ENCODE measurements at places on chromosomes 5 and 9.

DNA sequence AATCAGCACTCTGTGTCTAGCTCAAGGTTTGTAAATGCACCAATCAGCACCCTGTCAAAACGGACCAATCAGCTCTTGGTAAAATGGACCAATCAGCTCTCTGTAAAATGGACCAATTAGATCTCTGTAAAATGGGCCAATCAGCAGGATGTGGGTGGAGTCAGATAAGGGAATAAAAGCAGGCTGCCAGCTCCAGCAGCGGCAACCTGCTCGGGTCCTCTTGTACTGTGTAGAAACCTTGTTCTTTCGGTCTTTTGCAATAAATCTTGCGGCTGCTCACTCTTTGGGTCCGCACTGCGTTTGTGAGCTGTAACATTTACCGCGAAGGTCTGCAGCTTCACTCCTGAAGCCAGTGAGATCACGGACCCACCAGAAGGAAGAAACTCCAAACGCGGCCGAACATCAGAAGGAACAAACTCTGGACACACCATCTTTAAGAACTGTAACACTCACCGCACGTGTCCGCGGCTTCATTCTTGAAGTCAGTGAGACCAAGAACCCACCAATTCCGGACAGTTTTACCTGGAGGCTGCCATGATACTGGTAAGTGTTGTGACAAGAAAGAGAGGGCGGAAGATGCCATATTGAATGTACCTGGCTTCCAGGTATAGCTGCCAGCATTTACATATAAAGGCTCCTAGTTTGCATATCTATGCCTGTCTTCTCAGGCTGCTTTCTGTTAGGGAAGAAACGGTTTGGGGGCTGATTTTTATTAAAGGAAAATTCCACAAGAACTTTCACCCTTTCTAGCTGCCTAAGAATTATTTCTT, 758.5 kb upstream of the CTNND2 start:
- DNase-seq, result no peak

- peak; percentile 71 for DNase-seq
These were observed at the start of gene RASGEF1C for GRCh38 chr5:180209137-180209581. Gene RASGEF1C (minus strand): TSS chr5:180209211. CDS start chr5:180138052, 71,159 bp downstream.

GRCh38 chr5:172142709-172143215, 45.3 kb downstream of the STK10 start:
- no peak for DNase-seq

GRCh38 chr9:99762470-99762869, 59.2 kb upstream of the NR4A3 start:
- DNase-seq, result no peak

DNA sequence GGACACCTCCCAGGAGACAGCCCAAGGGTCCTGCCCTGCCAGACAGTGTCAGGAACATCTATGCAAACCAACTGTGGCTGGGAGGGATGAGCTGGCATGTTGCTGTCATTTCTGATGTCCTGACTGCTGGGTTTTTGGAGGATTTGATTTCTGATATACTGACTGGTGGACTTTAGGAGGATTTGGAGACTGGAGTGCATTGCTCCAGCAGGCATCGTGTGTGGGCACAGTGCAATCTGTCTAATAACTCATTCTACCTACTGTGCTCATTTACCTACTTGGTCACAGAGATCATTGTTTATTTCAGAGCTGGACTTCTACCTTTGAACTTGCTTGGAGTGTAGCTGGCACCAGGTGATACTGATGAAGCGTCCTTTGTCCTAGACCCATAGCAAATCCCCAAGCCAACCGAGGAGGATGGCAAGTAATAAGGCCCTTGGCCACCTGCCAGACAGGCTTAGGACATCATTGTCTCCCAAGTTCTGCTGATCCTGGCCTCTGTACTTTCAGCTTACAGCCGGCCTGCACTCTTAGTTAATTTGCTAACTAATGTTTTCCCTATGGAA, 124.3 kb upstream of the ICE1 start:
- no peak for DNase-seq

DNA sequence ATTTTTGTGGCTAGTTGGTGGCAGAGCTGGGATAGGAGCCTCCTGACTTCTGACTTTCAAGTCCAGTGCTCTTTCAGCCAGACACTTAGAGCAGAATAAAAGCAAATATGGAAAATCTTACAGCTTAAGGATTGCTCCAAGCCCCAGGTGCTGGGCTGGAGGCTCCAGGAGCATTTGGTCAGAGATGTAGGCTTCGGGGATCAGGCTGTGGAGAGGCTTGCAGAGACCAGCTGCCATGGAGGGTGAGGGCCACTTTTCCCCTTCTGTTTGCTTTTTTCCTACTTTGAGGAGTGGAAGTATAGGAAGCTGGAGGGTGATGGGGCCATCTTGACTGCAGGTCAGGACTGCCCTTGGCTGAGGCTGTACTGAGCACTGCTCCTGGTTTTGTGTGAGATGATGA, 58.9 kb downstream of the RGS3 start:
- DNase-seq, result no peak

DNA sequence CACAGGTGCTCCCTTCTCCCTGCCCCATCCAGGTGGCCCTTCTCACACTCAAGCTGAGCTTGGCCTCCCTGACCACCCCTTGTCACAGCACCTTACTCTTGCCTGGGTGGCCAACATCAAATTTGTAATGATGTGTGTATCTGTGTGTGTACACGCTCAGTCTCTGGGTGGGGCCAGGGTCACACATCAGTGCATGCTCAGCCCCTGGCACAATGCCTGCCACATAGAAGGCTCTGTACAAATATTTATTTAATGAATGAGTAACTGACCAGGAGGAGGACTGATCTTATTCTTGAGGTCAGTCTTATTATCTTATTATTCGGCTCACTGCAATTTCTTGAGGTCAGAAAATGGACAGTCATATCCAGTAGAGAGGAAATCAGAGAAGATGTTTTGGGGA, 41.3 kb upstream of the HAND1 start:
- no peak for DNase-seq

DNA sequence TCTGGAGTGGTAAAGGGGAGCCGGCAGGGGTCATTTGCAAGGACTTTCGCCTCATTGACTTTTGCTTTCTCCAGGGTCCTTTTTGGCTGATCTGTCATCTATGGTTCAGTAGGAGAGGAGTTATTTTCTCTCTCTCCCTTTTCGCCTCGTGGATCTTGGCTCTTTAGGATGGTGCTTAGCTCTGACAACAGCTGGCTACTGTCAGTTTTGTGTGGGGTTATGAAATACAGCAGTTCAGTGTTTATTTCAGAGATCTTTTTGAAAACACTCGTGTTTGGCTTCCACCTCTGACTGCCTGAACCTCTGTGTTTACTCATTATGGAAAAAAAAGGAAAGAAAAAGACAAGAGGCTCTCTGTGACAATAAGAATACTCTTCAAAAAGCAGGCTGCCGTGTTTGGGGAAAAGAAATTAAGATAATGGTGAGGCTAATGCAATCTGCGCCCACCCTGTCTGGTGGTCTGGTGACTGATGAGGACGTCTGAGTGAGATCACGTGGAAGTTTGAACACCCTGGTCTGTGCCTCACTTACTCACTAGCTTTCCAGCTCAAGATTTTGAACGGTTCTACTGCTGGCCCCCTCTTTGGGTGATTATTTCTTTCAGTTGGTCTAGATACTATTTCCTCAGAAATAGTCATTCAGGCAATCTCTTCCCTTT, 567.7 kb downstream of the CAAP1 start:
- no peak for DNase-seq

DNA sequence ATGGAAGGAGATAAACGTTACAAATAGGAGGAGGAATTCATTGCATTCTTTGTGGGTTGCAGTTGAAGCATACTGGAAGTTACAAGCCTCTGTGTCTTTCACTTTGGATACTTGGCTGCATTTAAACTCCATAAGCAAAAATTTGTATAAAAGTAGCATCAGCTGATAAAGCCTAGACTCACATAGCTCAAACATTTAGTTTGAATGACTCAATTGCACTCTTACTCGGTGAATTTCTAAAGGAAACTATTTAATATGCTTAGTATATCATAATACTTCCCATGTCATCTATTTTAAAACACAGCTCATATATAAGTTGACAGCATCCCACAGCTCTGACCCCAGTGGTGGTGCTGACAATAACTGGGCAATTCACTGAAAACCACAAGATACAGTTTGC, 596.6 kb upstream of the ZNF608 start:
- no peak for DNase-seq

DNA sequence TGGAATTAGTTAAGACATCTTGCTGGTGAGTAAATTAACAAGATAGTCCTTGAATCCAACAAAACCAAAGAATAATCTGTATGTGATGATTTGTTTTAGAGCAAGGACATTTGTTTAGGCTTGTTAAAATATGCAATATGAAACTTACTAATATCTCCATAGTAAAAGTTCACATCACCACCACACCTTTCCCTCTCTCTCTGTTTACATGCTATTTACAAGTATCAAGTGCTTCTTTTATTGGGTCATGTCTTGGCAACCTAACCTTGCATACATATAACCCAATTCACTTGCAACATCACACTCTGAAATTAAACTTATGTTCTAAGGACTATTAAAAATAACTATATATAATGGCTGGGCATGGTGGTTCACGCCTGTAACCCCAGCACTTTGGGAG, 161.3 kb downstream of the CCDC192 start:
- no peak for DNase-seq

DNA sequence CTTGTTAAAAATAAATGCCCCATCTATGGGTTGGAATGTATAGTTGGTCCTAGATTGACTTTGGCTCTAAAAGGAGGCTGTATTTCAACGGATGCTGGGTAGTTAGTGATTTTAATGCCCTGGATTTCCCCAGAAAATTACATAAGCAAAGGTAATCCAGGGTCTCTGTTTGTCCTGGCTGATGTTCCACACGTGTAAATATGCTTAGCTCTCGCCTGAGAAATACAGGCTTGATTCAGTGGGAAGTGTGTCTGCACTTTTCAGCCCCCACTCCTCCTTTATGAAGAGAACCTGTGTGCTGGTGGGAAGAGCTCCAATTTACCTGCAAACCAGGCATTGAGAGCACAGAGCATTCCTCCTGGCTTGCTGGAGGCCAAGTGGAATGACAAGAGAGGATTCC, 294.6 kb upstream of the CLINT1 start:
- no peak for DNase-seq

DNA sequence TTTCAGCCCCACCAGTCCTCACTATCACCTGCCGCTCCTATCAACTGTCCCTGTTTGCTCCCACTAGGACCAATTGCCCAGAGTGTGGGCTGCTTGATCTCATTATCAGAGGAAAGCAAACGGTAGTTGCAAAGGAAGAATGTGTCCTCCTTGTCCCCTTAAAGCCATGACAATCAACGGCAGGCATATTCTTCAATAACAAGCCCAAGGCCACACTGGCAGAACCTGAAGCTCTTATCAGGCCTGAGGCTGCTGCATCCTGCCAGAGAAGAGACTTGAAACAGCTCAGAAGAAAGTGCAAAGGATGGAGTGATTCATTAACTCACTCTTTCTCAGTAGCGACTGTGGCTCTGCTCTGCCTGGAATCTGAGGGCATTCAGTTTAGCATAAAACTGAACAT, 39.2 kb upstream of the MAN2A1 start:
- DNase-seq, result no peak

GRCh38 chr9:7790022-7790818, 9.4 kb downstream of the DMAC1 start:
- no peak for DNase-seq

- DNase-seq, result peak; percentile 57
These were observed 41.5 kb downstream of the TTLL11 start for GRCh38 chr9:122051351-122052321.

DNA sequence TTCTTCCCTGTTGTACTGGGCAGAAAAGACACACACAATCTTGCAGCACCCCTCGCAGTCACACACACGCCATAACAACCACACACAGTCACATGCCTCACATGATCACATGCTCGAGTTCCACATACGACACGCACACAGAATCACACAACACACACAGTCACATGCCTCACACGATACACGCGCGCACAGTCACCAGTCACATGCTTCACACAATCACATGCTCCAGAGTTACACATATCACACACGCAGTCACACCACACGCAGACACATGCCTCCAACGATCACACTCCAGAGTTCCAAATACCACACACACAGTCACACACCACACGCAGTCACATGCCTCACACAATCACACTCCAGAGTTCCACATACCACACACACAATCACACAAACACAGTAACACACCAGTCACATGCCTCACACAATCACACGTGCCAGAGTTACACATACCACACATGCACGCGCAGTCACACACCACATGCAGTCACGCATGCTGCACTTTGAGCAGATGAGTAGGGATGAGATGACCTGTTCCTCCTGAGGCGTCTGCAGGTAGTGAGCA, 49.0 kb upstream of the LRRC14B start:
- no peak for DNase-seq

GRCh38 chr9:107025260-107026035, 162.5 kb downstream of the ZNF462 start:
- no peak for DNase-seq

DNA sequence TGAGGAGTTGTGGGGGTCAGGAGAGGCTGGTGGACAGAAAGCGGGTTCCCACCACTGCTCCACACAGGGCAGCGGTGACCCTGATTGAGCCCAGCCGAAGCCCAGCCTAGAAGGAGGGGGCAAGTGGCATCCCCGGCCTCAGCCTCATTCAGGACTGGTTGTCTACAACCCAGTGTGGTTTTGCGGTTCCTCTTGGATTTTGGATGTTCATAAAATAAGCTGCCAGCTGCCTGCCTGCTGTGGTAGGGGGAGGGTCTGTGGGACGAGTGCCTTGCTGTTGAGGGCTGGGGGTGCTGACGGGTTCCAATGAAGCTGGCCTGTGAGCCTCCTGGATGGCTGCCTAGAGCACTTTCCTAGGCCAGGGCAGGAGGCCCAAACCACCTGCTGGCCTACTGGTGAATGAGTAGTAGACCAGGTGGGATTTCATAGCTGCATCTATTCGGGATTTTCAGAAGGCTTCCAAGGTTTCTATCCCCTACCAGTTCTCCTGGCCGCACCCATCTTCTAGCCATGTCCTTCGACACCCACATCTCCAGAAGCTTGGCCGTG, 102.4 kb downstream of the NDFIP1 start:
- no peak for DNase-seq

DNA sequence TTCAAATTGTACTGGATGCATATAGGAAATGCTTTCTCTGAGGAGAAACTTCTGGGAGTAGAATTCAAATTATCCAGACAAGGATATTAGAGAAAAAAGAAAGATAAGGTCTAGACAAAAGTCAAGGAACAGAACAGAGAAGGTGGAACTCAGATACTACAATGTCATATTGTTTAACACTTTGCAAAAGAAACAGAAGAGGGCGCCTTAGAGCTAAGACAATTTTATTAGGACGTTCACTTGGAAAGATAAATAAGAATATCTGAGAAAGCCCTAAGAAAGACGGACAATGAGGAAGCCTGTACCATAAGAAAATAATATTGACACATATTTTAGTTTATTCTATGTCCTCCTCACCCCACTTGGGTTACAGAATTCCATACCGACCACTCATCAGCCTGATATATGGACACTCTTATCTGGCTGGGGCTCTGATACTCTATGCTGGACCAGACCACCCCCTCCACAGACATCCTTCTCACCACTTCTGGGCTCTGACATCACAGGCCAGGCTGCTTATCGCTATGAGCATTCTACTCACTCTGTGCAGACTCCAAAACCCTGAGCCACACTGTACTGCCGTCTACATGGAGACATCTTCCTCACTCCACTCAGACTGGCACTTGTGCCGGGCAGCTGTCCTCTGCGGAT, 9.1 kb upstream of the AK3 start:
- DNase-seq, result no peak

All from activated T-cell treated with anti-CD3 and anti-CD28 coated beads for 48 hours (primary cell).